NCI-H187 treated with DMSO at 0.1 percent for 48 hours (cell line): ENCODE measurements at places on chromosomes 2 and 18.

- no peak for DNase-seq
Measured at GRCh38 chr2:27206346-27206745, 5.5 kb upstream of the ATRAID start.

DNA sequence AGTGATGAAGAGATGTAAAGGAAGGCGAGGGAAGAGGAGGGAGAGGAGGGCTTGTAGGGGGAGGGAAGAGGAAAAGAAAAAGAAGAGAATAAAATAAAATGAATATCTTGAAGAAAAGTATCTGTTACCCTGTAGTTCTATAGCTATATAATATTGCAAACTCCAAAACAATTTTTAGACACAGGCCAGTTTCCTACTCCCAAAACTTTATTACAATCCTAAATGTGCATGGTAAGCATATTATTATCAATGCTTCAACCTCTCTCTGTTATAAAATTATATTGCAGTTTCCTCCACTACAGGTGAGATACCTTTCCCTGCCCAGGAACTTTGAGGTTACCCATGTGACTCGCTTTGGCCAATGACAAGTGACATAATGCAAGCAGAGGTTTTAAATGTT lies 1351.6 kb upstream of the NRXN1 start:
- DNase-seq, result no peak

DNA sequence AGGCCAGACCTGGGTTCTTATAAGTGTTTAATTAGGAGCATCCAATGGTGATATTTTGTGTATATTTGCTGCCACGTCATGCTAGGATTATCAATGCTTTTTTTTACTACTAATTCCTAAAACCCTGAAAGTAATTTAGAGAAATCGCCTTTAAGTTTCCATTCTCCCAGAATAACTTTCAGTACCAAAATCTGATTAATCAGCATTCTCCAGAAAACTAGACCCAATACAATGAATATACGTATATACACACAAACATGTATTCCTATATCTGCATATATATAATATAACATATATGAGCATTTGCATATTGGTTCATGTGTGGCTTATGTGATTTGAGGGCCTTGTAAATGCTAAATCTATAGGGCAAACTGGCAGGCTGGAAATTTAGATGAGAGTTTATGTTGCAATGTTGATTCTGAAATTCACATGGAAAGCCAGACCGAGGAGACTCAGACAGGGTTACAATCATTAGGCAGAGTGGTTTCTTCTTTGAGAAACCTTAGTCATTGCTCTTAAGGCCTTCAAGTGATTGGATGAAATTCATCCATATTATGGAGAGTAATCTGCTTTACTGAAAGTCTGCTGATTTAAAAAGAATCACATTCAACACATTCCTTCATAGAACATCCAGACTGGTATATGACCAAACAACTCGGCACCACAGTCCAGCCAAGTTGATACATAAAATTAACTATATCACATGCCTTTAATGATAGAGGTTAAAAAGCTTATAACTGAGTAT lies 65.9 kb upstream of the RGPD4 start:
- DNase-seq, result no peak

DNA sequence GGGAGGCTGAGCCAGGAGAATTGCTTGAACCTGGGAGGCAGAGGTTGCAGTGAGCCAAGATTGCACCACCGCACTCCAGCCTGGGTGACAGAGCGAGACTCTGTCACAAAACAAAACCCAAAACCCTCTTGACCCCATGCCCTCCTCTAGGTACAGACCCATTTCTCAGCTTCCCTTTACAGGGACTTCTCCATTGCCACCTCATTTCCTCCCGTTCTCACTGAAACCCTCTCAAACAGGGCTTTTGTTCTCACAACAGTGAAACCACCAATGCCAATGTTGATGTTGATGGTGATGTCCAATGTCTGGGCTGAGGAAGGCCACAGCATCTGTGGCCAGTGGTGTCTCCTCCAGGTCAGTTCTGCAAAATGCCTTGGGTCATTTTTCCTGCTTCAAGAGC lies 69.0 kb upstream of the ZCCHC2 start:
- no peak for DNase-seq

DNA sequence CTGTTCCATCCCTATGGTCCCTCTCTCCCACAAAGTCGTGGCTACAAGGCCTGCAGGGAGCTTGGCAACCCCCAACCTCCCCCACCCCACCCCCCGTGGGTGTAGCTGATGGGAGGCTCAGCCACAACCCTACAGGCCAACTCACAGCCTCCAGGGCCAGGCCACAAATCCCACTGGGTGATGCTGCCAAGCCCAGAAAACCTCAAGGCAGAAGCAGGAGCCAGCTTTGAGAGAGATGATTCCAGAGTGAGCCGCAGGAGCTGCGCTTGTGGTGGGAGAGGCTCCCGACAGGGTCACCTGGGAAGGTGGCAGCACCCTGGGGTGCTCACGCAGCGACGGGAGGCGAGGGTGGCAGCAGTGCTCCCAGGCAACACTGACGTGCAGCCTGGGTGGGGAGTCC lies 44.8 kb downstream of the ADCY3 start:
- DNase-seq, result no peak

DNA sequence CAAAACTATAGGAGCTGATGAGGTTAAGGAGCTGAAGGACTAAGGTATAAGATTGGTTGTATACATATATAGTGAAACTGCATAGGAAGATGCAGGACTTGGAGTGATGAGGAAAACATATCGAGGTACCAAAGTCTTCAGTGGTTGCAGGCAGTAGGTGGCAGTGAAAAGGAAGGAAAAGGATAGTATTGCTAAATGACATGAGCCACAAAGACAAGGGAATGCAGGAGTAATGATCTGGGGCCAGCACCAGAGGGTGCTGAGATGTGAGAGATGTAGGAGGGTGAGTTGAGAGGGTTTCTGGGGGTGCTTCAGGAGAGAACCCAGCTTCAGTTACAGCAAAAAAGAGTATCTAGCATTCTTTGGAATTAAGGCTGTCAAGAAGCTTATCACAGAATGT lies 172.2 kb upstream of the MYO3B start:
- no peak for DNase-seq

GRCh38 chr2:239020541-239021041 lies 172.7 kb downstream of the TWIST2 start:
- DNase-seq, result no peak

DNA sequence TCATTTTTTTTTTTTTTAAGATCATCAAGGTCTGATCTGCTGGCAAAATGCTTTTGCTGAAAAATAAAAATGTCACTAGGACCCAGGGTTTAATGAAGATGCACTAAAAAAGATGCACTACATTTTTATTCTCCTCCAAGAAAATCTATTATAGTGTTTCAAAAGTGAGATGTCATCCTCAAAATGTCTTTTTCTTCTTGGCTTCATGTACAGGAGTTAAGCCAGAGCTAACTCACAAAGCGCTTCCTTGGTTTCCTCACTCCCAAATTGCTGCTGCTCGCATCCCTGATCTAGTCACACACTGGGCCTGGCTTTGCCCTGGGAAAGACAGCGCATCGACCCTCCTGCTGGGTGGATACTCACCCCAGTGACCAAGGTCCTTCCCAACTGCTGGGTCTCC lies 113.4 kb upstream of the CCDC68 start:
- no peak for DNase-seq
